ENCODE measurements at places on chromosomes 5 and 9.

GRCh38 chr5:154238776-154239481, 48.4 kb downstream of the GALNT10 start:
- no peak for DNase-seq

DNA sequence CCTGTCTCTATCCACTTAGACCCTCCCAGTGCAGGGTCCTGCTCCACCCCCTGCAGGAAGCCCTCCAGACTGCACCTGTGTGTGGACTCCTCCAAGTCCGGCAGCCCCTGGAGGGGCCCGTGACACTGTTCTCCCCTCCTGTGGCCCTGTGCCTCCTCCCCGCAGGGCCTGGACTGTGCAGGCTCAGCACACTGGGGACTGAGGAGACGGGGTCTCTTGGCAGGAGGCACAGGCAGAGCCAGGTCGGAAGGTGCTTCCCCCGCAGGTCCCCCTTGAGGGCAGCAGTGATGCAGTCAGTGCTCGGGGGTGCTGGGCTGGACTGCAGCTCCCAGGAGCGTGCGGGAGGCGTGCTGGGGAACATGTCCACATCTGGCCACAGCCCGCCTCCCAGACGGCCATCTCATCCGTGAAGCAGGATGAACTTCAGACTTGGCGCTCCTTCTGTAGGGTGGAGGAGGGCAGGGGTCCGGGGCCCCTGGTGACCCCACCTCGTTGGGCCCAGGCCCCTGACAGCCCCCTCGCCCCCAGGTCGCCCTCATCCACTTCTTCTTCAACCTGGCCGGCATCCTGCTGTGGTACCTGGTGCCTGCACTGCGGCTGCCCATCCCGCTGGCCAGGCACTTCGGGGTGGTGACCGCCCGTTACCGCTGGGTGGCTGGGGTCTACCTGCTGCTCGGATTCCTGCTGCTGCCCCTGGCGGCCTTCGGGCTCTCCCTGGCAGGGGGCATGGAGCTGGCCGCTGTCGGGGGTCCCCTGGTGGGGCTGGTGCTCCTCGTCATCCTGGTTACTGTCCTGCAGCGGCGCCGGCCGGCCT, 4.9 kb downstream of the SLC34A3 start:
- no peak for DNase-seq

DNA sequence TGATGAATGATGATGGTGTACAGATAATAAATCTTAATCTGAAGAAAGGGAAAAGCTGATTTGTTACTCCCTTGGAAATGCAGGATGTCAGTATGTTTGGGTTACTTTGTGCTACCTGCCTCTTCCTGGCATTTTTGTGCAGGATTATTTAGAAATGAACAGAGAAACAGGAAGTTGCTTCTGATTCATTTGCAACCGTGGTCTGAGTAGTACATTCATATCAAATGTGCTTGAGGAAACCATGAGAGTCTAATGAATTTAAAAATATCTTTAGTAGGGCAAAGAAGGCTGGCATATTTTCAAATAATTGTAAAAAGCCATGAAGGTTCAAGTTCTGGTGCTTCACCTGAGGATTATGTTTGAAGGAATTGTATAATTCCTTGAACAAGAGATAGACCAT, 391.6 kb downstream of the TMEM161B start:
- no peak for DNase-seq

GRCh38 chr5:132867046-132867451, 607 bp downstream of the UQCRQ start:
- DNase-seq: no peak

GRCh38 chr9:89786655-89787054, 181.8 kb downstream of the GADD45G start:
- DNase-seq: no peak

Data from cortex of kidney (tissue), 1 donor.